ENCODE measurements at places on chromosomes 3 and 15.

DNA sequence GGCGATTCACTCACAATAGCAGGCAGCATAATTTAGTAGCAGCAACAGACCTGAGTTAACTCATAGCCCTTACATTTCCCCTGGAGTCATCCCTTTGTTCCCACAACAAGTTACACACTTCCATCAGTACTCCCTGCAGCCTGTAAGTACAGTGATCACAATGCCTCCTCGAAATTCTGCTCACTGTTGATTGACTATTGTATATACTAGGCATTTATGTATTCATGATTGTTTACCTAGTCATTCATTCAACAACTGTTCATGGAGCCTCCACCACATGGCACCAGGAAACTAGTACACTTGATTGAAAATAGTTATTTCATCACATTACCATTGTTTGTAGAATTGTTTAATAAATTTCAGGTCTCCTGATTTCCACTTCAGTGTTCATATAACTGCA, 71.4 kb upstream of the P3H2 start:
- no peak for DNase-seq

- DNase-seq = no peak
Observed at GRCh38 chr15:37142371-37142770, 42.0 kb upstream of the MEIS2 start.

GRCh38 chr3:194046995-194047645, 88.8 kb upstream of the HES1 start:
- no peak for DNase-seq

DNA sequence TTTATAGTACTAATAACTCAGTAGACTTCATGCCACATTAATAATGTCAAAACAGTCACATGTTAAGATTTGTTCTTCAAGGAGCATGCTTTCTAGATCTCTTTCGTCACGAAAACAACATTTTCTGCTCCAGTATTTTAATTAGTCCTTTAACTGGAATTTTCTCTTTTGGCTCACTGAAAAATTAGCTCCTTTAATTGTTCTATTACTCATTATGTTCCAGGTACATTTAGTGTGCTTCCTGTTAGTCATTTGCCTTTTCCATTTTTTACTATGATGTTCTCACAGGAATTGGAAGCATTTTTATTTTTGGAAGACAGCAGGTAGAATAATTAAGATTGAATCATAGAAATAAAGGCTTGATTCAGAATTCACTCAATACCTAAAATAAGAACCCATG, 111.2 kb downstream of the SLC9A9 start:
- no peak for DNase-seq

- no peak for DNase-seq
Observed at GRCh38 chr3:126488185-126488584, 12.5 kb upstream of the ZXDC start.

DNA sequence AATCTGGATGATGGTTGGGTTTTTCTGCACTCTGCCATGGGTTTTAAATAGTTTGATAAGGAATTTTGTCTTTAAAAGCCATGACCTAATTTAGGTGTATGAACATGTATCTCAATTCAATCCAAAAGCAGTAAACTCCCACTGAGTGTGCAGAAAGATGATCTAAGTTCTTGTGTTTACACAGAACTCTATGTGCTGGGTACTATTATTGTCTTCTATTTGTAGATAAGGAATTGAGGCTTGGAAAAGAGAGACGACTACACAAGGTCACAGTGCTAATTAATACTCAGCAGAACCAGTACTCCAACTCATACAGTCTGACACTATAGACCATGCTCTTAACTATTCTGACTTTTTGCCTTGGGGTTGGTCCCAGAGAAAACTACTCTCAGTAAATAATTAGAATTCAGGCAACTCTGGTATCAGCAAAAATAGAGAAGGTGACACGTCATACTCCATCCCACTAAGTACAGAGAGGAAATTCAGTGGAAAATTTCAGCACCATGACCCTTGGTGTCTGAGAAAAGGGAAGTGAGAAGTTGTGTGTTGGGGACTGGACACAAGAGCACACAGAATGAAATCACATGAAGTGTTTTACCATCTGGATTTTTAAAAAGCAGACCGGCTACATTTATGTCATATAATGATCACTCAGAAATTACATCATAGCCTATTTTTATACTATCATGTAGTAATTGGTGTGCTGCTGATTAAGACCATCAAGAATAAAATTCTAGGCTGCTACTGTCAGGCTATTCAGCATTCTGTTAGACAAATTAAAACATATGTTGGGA, 18.3 kb upstream of the MYH15 start:
- no peak for DNase-seq

- peak; percentile 15 for DNase-seq
Observed at GRCh38 chr3:4720316-4721075, 227.3 kb downstream of the ITPR1 start.

DNA sequence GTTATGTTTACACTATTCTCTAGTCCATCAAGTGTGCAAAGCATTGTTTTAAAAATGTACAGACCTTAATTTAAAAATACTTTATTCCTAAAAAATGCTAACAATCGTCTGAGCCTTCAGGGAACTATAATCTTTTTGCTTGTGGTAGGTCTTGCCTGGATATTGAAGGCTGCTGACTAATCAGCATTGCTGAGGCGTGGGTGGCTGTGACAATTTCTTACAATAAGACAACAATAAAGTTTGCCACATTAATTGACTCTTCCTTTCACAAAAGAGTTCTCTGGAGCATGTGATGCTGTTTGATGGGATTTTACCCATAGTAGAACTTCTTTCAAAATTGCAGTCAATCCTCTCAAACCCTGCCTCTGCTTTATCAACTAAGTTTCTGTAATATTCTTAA, 384.0 kb upstream of the TGFBR2 start:
- no peak for DNase-seq

- DNase-seq = no peak
Observed at GRCh38 chr3:151459358-151459757, 1.5 kb downstream of the IGSF10 start.

DNA sequence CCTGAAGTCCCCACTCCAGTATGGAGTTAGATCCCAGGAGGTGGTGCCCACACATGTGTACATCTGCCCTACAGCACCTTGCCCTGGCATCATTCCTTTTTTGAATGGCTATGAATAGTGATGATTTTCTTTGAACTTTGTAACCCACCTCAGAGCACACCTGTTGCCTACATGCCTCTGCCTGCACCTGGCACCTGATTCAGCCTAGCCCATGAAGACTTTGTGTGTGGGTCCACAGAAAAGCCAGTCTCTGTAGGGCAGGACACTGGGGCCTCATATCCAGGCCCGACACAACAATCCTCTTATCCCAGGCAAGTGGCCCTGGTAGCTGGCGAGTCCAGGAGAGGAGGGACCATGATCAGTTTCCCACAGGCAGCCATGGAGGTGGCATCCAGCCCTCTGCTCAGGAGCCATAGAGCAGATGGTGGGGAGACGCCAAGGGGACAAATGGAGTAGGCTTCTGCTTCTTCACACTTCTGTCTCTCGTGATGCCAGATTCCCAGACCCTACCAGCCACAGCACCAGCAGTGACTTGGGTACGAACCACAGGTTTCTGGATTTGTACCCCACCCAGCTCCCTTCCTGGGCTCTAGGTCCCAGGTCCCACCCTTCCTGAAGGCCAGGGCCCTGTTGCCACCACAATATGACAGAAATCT, 230.7 kb downstream of the UACA start:
- no peak for DNase-seq

GRCh38 chr15:51366920-51367319, 25.5 kb downstream of the GLDN start:
- no peak for DNase-seq

DNA sequence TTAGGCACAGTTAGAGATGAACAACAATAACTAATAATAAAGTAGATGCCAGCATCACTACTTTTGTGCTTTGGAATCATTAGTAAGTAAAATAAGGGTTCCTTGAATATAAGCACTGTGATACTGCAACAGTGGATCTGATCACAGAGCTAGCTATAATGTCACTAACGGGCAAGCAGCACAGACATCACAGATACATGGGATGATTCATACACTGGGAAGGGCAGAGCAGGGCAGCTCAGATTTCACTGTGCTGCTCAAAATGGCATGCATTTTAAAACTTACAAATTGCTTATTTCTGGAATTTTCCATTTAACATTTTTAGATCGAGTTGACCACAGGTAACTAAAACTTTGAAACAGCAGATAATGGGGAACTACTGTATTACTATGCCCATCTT, 476.6 kb downstream of the FHIT start:
- DNase-seq = no peak

GRCh38 chr15:59371458-59372351, 966 bp downstream of the MYO1E start:
- no peak for DNase-seq
